ENCODE measurements at places on chromosomes 11 and 22. TPM values are rescaled to one million over a fixed set of nuclear protein-coding genes. Genes with fewer than 3 reads are reported as not detected.

DNA sequence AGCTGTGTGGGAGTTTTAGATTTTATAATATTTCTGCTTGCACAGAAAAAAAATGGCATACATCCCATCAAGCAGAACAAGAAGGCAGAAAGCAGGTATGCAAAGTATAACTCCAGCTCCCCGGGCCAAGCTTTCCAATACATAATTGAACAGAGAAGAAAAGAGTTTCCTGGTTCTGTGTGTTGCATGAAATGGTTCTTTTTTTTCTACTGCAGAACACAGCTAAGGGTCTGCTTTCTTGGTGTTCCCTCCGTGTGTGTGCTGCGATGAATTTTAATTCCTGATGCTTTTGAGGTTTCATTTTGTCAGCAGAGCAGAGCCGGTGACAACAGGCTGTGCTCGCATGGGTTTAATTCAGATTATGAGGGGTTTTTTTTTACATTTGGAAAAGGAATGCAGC, 70.7 kb upstream of the TTC12 start:
- DNase-seq = no peak
- no peaks in the 10 kb centered on the region for H3K4me1 ChIP-seq
- H3K27me3 ChIP-seq = peaks cover 10% of the 10 kb centered on the region
- no peaks in the 10 kb centered on the region for H3K36me3 ChIP-seq

- no peaks in the 10 kb centered on the region for H3K36me3 ChIP-seq
- peak within 1 kb of the TSS; percentile 87 for H3K4me3 ChIP-seq
- no peaks in the 10 kb centered on the region for H3K27me3 ChIP-seq
- DNase-seq = peak; percentile 100
These were observed at the start of the genes ATM and NPAT for GRCh38 chr11:108222574-108223347. Gene ATM, plus strand, starts transcription at chr11:108223067. Its CDS starts 4,558 bp downstream, at chr11:108227625. Gene NPAT, minus strand, starts transcription at chr11:108222638. Its CDS starts 102 bp downstream, at chr11:108222536.

DNA sequence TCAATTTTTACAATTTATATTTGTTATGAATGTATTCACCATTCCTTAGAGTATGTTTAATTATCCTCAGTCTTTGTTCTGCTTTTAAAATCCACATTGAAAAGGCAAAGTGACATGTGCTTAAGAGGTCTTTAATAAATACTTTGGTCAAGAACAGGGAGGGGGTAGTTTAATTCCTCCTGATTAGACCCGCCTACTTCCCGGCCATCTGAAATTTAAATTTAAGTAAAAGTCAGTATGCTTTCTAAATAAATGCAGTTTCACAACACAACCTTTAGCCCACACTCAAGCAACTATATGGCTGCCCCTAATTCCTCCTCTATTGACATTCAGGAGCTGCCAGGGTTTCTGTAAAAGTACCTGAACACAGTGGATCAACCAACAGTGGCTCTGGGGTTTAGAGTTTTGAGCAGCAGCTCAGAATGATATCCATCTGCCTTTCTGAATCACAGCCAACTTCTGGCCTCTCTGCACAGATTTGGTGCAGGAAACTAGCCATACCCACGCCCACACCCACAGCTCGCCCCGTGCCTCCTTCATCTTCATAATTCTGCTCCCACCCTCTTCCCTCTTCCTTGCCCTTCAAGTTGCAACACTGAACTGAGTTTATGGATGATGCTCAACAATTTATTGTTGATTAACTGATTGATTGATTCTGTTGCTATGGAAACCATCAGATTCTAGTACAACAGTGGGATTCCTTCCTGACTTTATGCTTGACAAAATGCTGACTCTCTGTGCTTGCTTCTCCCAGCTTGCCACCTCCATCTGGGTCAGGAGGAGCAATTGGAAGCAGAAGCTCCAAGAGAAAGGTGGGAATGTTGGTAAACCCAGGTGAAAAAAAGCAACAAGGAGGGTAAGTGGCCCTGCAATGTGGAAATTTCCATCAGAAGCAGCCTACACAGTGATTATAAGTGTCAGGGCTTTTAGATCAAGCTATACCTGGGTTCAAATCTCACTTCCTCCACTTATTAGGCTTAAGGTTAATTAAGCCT, 70.8 kb downstream of the PANX1 start:
- no peak overlapping the region for H3K27ac ChIP-seq
- H3K4me1 ChIP-seq = no peaks in the 10 kb centered on the region
- no peak overlapping the region for H3K4me3 ChIP-seq
- H3K27me3 ChIP-seq = no peaks in the 10 kb centered on the region

DNA sequence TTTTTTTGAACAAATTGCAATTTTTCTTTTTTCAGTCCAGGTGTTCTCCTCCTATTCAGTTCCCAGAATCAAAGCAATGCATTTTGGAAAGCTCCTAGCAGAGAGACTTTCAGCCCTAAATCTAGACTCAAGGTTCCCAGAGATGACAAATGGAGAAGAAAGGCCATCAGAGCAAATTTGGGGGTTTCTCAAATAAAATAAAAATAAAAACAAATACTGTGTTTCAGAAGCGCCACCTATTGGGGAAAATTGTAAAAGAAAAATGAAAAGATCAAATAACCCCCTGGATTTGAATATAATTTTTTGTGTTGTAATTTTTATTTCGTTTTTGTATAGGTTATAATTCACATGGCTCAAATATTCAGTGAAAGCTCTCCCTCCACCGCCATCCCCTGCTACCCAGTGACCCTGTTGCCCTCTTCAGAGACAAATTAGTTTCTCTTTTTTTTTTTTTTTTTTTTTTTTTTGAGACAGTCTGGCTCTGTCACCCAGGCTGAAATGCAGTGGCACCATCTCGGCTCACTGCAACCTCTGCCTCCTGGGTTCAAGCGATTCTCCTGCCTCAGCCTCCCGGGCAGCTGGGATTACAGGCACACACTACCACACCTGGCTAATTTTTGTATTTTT, 6.2 kb upstream of the UBE4A start:
- peaks cover 20% of the 10 kb centered on the region for H3K36me3 ChIP-seq
- H3K27ac ChIP-seq = no peak overlapping the region
- no peak for DNase-seq
- no peaks in the 10 kb centered on the region for H3K27me3 ChIP-seq
- H3K4me1 ChIP-seq = no peaks in the 10 kb centered on the region
- no peak overlapping the region for H3K4me3 ChIP-seq

DNA sequence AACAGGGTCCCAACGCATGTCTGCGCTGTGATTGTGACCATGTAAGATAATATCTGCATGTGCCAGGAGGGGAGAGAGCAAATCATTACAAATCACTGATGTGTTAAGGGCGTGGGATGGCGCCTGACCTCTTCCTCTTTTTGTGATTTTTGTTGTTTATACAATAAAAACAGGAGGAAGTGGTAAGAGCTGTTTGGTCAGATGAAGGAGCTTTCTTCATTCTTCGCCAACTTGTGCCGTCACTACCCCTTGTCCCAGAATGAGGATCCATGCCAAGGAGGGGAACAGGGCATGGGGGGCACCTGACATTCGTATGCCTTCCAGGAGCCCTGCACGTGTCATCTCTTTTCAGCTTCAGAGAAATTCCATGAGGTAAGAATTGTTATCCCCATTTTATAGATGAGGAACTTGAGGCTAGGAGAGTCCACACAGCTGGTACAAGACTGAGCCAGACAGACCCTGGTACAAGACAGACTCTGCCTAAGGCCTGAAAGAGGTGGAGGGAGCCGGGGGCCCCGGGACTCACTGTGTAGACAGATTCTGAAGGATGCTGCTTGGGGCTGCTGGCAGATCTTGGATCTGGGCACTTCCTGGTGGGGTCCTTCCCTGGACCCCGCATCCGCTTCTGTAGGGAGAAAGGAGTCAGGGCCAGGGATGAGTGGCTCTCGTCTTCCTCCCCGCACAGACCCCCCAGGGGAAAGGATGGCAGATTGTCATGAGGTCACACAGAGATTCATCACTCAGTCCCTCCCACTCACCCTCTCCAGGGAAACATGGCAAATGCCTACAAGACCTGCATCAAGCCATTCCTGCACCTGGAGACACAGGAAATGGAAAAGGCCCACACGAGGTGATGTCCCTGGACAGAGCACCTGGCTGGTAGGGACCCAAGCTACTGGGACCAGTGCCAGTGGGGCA, 34.6 kb downstream of the NFAM1 start:
- H3K4me1 ChIP-seq = peaks cover 15% of the 10 kb centered on the region
- H3K27me3 ChIP-seq = no peaks in the 10 kb centered on the region

- H3K27ac ChIP-seq = no peak overlapping the region
- no peaks in the 10 kb centered on the region for H3K36me3 ChIP-seq
- H3K4me3 ChIP-seq = no peak overlapping the region
- H3K27me3 ChIP-seq = no peaks in the 10 kb centered on the region
- no peak for DNase-seq
- no peaks in the 10 kb centered on the region for H3K4me1 ChIP-seq
These were observed 484.7 kb upstream of the CNTN5 start for GRCh38 chr11:98536023-98536422.

DNA sequence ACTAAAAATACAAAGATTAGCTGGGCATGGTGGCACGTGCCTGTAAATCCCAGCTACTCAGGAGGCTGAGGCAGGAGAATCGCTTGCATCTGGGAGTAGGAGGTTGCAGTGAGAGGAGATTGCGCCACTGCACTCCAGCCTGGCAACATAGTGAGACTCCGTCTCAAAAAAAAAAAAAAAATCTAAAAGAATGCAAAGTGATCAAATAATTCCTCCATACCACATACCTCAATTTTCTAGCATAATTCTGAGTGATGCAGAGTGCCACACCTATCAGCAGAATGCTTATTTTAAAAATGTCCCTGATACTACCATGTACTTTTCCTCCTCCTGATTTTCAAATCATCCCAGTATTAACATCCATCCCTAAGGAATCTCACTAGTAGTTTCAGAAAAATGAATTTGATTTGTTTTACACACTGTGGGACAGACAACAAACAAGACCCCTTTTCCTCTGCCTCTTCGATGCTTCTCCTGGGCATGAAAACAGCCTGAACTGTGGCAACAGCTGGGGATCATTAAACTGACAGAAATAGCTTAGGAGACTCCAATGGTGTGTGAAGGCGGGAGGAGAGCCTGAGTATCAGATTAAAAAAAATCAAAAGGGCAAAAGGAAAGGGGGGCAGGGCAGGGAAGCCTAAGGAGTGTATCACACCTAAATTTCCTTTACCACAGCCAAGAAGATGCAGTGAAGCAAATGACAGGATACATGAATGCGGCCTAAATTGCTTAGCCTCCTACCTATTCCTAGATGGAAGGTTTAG, 114.7 kb downstream of the SGSM3 start:
- H3K27me3 ChIP-seq = no peaks in the 10 kb centered on the region
- H3K4me1 ChIP-seq = peaks cover 84% of the 10 kb centered on the region
- no peak overlapping the region for H3K4me3 ChIP-seq

- peak overlapping the region; percentile 78 for H3K27ac ChIP-seq
- peak; percentile 87 for DNase-seq
- H3K27me3 ChIP-seq = no peaks in the 10 kb centered on the region
- peak overlapping the region; percentile 86 for H3K4me3 ChIP-seq
- no peaks in the 10 kb centered on the region for H3K36me3 ChIP-seq
These were observed 1.8 kb downstream of the FLI1 start for GRCh38 chr11:128695539-128696221.

DNA sequence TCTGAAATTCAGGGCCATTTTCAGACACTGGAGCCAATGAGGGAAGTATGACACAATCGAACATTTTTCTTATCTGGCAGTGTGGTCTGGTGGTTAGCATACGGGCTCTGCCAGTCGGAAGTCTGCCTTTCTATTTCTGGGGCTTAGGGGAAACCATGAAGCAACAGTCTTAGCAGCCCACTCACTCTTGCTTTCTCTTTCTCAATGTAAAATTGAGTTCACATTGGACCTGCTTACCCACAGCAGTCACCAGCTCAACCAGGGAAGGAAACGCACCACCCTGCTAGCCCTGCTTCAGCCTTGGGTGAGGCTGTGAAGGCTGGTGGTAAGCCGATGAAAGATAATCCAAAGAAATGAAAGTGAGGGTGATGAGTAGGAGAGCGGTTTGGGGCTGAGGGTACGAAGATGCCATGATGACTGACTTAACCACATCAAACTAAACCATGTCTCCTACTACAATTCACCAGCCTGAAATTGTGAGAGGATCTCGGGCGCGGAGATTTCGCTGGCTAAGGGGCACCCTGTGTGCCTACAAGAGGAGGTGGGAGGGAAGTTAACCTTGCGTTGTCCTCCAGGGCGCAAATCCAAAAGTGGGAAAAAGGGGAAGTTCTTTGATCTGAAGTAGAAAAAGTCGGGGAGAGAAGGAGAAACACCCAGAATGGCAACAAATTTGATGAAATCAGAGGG, 2.0 kb upstream of the LMO2 start:
- DNase-seq = peak; percentile 85
- H3K27ac ChIP-seq = peak overlapping the region; percentile 85
- H3K36me3 ChIP-seq = no peaks in the 10 kb centered on the region
- no peaks in the 10 kb centered on the region for H3K27me3 ChIP-seq

GRCh38 chr11:67544616-67545242, 21.5 kb upstream of the CABP2 start:
- no peaks in the 10 kb centered on the region for H3K4me1 ChIP-seq
- no peak overlapping the region for H3K4me3 ChIP-seq
- no peaks in the 10 kb centered on the region for H3K36me3 ChIP-seq
- DNase-seq = no peak
- H3K27ac ChIP-seq = no peak overlapping the region

DNA sequence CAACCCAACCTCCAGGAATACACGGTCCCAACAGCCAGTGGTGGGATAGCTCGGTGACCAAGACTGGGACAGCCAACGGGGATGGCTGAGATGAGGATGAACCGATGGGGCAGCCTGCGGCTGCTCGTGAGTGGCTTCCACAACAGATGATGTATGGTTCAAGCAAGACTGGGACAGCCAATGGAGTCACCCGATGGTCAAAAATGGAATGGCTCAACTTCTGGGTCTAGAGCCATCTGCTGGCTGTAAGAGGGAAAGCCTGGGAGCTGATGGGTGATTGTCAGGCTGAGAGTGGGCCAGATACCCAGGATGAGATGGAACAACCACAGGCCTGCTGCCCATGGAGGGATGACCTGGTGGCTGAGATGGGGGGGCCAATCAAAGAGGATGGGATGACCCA, 35.5 kb downstream of the SYT7 start:
- H3K27me3 ChIP-seq = no peaks in the 10 kb centered on the region
- DNase-seq = no peak
- H3K4me3 ChIP-seq = no peak overlapping the region
- no peaks in the 10 kb centered on the region for H3K36me3 ChIP-seq
- peaks cover 11% of the 10 kb centered on the region for H3K4me1 ChIP-seq
- H3K27ac ChIP-seq = no peak overlapping the region

DNA sequence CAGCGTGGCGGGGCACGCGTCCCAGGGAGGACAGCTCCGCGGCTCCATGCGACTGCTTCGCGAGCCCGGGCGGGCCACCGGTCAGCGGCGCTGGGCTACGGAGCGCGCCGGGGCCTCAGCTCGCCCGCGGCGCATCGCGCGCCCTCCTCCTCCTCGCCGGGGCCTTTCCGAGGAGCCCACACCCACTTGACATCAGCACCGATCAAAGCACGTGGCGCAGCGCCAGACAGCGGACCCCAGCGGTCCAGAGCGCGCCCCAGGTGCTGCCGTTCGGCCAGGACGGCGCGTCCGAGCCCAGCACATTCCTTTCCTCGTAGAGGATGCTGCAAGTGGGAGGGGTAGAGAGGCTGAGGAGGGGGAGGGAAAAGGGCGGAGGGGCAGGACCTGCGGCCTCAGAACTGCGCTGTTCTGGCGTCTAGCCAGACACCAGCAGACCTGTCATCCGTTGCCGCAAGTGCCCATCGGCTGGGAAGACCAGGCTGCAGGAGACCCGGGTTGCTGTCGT, 88.6 kb downstream of the PLEKHA7 start:
- no peaks in the 10 kb centered on the region for H3K36me3 ChIP-seq
- H3K4me1 ChIP-seq = peaks cover 28% of the 10 kb centered on the region
- peak; percentile 78 for DNase-seq
- H3K27ac ChIP-seq = no peak overlapping the region

Gene SYCE3
- not detected for total RNA-seq

Gene GAL3ST1
- 0.69 TPM for total RNA-seq

Gene FAM180B
- total RNA-seq = not detected

Gene APOA1
- total RNA-seq = 1.5 TPM

Gene PRG2
- total RNA-seq = 1.4 TPM

Gene INPP5J
- 0.60 TPM for total RNA-seq

Gene CRYBB3
- total RNA-seq = not detected

Gene EMID1
- total RNA-seq = 62.0 TPM

Data from spleen (tissue), 13 donors.